ENCODE measurements at places on chromosomes 2 and 18.

DNA sequence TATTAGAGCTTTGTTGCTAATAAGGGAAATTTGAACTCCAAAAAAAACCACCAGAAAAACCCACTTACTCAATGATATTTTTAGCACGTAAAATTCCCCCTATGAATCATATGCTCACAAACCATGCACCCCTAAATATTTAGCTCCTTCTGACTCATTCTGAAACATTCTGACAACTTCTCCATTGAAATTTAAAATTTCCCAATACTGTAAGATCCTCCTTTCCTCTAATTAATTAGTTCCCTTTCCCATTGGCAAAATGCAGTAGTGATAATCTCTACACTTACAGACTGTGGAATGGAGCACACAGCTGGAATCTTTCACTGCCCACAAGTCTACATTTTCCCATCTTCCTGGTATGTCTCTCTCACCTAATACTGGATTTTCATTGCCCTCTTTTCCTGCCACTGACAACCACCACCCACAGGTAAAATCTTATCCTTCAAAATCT, 215.8 kb upstream of the ACVR2A start:
- DNase-seq, result no peak

DNA sequence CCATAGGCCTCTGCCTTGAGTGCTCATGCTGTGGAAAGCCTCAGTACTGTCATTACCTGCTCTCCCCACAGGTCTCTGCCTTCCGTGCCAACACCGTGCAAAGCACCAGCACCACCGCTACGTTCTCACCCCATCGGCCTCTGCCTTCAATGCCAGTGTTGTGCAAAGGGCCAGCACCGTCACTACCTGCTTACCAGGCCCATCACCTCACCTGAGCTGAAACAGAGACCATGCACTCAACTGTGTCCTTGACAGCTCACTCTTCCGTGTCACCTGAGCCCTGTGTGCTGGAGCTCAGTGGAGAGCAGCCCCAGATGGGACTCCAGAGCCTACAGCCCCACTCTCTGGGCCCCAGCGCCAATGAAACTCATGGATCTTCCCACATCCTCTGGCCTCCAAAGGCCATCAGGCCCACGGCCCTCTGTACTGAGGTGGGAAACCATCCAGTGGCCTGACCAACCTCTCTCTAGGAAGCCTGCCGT, 62.7 kb downstream of the ZNF516 start:
- DNase-seq, result no peak

DNA sequence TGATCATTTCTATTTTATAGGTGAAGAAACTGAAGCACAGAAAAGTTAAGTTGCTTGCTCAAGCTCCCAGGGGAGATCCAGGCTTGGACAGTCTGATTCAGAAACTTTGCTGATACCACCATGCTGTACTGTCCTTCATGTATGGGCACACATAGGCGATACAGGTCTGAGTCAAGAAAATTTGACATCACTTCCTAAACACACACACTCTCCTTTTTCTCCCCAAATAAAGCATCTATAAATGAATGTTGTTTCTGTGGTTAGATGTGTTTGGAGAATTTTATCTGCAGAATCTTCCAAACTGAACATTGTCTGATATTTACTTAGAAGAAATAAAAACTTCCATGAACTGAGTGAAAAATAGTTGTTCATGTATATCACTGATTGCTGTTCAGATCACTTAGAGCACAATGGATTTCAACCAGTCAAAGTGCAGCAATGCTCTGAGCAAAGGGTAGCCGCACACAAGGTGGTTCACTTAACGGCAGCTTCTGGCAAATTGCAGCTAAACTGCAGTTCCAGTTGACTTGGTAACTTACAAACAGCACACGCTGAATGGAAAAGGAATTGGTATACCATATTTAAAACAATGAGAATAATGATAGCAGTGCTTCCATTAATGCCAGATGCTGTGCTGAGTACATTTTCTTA, 10.0 kb upstream of the AGFG1 start:
- no peak for DNase-seq

- DNase-seq, result no peak
These were observed 936.2 kb downstream of the DSC3 start for GRCh38 chr18:30106356-30106755.

- DNase-seq, result no peak
These were observed 22.2 kb downstream of the PDK1 start for GRCh38 chr2:172578054-172578453.

DNA sequence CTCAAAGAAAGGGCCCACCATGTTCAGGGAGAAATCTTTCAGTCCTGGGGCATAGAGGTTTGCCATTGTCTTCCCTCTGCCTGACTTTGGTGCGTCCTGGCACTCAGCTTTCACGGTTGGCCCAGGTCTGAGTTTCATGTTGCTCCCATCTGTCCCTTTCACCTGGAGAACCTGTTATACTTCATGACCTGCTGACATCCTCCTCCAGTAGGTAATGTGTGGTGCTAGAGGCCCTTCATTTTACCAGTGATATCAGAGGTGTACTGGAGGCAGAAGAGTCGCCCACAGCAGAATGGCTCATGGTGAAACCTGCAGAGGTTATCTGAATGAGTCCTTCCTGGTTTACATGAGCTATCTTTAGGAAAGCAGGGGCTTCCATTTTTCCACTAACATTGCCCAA, 128.8 kb upstream of the DLX2 start:
- DNase-seq, result no peak

DNA sequence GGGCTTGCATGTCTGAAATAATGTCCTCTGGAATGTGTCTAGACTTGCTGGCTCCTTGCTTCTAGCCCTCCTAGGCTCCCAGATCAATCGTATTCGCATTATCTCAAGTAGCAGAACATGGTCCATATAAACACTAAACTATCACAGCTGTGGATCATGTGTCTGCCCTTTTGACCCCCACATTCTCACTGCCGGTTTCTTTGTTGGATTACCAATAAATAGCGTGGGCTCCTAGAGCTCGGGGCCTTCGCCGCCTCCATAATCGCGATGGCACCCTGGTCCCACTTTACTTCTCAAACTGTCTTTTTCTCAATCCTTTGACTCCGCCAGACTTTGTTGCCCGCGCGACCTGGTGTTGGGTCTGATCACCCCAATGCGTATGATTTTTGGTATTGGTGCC, 6.3 kb upstream of the SCYGR8 start:
- DNase-seq, result no peak

DNA sequence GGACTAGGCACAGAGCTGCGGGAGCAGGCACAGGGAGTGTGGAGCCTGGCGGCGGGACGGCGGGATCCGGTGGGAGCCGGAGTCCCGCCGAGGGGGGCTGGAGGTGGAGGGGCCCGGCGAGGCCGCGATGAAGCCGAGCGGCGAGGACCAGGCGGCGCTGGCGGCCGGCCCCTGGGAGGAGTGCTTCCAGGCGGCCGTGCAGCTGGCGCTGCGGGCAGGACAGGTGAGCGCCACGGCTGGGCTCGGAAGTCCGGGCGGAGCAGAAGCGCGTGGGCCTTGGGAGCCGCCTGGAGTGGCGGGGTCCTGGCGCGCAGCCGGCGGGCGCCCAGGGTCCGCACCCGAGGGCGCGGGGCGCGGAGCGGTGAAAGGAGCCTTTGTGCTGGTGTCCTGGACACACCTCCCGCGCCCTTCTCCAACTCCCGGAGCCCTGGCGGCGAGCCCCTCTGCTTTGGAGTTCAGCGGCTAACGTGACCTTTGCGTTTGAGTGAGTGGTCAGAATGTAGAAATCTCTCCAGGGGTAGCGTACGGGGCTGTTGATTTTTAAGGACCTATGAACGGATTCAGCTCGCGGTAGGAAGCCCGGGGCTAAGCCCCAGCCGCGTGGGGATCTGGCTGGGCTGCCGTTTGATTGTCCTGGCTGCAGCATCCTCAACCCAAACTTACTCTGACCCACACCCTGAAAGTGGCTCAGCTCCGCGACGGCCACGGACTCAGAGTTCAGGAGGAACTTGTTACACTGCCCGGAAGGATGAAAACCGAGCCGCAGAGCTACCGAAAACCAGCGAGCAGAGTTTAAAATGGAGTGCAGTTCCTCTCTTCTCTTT, 448 bp downstream of the IMPA2 start:
- DNase-seq, result no peak

DNA sequence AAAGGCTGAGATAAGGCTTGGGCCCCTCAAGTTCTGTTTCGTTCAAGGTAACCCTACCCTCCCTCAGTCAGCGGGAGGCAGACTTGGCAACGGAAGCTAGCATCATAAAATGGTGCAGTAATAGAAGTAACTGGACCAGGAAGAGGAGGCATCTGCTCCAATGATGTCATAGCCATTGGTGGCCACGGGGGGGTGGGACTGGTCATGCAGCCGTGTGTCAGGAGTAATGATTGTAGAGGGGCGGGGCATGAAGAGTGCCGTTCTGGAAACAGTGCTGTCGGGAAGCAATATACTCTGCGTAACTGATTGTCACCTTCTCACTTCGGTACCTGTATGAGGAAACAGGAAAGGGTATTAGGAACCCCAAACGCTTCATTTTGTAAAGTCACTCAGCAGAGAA, 6.9 kb upstream of the POLR2D start:
- no peak for DNase-seq

DNA sequence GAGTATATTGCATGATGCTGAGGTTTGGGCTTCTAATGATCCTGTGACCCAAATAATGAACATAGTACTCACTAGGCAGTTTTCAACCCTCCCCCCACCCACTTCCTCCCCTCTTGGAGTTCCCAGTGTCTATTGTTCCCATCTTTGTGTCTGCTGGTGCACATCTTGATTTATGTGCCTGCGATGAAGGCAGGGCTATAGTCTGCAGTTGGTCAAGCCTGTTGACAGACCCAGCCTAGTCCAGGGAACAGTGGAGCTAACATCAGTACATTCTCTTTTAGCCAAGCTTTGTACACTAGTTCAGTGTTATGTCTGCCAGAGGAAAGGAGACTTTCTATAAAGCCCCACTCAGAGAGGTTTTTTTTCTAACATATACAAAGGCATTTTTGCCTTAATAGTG, 287.6 kb downstream of the CPS1 start:
- no peak for DNase-seq

- DNase-seq, result no peak
These were observed 69.1 kb upstream of the MAP4K3 start for GRCh38 chr2:39506215-39506614.

GRCh38 chr2:9332136-9332852, 91.0 kb downstream of the ITGB1BP1 start:
- DNase-seq, result no peak

DNA sequence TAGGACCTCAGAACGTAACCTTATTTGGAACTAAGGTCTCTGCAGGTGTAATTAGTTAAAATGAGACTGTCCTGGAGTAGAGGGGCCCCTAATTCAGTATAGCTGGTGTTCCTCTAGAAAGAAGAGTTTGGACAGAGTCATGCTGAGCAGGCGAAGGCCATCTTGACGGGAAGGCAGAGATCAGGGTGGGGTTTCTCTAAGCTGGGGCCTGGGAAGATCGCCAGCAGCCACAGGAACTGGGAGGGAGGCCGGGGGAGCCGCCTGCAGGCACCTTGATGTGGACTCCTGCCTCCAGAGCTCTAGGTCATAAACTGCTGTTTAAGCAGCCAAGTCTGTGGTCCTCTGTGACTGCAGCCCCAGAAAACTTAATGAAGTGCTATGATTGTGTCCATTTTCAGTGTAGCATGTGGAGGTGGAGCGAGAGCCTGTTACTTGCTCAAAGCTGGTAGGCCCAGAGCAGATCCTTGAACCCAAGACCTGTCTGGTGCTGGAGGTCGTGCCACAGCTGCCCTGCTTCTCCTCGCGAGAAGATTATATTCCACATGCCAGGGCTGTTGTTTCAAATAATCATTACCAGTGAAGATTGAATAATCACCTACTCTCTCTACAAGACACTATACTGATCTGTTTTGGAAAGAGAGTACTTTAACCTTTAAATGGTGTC, 105.7 kb downstream of the TPO start:
- no peak for DNase-seq

DNA sequence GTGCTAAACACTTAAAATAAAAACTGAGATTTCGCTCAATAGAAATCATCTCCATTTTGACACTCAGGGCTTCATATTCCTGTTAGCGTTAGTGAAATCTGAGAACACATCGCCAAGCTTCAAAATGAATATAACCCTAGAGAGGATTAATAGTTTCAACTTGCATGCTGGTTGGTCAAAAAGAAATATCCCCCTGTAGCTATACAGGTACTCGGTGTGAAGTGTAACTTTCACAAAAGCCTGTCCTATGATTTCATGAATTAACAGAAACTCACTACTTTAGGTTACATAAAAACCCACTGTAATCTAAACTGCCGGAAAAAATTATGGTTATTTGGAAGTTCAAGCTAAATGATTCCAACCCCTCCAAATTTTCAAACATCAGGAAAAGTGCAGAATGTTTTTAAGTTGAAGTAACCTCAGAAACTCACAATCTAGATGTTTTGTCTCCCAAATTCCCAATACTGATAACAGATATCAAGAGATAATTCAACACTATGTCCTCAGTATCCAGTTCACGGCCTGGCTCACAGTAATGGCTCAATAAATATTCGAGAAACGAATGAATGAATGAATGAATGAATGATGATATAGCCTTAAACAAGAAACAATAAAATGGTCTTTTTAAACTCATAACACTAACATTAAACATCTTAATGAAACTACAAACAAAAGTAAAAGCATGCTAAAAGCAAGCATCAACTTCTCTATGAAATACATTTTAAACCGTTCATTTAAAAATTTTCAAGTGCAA, 2.5 kb downstream of the TLK1 start:
- DNase-seq, result no peak

DNA sequence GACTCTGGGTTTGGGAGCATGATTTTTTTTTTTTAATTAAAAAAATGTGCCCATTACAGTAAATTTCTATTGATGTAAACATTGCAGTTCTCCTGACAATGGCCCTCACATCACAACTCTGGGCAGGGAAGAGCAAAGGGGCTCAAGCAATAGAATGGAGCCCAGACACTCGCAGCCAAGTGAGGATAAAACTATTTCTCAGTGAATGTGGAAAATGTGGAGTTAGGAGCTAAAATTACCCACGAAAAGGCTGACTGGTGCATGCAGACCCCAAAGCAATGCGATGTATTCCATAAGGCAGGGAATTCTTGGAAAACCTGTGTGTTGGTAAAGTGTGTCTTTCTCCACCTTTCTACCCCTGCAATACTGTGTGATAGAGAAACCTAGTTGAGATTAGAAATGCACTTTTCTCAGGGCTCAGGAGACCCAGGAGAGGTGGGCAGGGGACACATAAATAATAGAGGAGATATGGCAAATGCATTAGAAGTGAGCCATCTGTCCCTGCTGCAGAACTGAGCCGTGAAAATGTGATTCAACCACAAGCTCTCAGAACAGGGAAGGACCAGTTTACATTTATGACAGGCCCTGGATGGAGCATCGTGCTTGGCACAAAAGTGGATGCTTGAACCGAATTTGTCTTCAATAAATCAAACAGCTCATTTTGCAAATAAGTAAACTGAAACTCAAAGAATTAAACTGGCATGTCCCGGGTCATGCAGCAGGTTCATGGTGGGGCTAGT, 100.1 kb downstream of the MYCN start:
- DNase-seq, result no peak

DNA sequence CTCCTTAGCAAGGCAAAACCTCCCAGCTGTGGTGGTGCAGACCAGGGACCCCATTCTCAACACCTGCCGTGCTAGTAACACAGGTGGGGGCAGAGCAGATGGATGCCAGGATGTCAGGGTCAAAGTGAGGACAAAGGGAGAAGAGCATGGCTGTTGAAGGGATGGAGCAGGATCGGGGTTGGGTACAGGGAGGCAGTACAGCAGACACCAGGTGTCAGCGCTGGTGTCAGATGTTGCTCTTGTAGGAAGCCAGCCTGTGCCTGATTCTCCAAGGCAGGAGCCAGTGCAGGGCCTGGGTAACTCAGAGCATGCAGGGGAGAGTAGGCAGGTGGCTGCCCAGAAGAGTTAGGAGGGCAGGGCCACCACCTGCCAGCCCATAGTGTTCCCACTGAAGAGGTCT, 222.1 kb upstream of the SPRED2 start:
- no peak for DNase-seq

Data from stimulated activated CD4-positive, alpha-beta T cell treated with anti-CD3 and anti-CD28 coated beads, Interleukin-1b, Interleukin-23, amount 100 ng/mL, for 1 hour (primary cell).